Tibial nerve (tissue), 4 donors: ENCODE measurements at places on chromosomes 1 and 21. TPM values are rescaled to one million over a fixed set of nuclear protein-coding genes. Genes with fewer than 3 reads are reported as not detected.

Gene VWA5B1
- not detected for total RNA-seq

Gene PRR9
- total RNA-seq, result not detected

Gene AQP10
- total RNA-seq, result 0.21 TPM

Gene AMY1B
- not detected for total RNA-seq

Gene LYPD8
- not detected for total RNA-seq

Gene PPM1J
- total RNA-seq, result 3.3 TPM

Gene PCBP3
- total RNA-seq, result 13.4 TPM

Gene CD244
- not detected for total RNA-seq

Gene NMNAT2
- 0.78 TPM for total RNA-seq

GRCh38 chr1:81596341-81596740 is 204.4 kb upstream of the ADGRL2 start:
- no peak for DNase-seq

DNA sequence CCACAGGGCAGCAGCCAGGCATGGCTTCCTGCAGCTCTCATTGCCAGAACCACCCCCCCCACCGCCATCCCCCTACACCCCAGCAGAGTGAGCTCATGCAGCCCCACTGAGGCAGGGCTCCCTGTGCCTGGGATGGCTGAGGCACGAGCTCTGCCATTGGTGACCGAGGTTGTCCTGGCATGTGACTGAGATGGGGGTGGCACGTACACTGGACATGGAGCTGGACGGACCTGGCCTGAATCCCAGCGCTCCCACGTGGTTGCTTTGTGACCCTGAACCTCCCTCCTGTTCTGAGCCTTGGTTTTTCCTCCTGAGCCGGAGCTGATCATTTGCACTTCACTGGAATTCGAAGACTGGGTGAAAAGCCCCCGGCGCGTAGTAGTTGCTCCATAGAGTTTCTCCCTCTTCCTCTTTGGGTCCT is 28.3 kb downstream of the ALPL start:
- no peak for DNase-seq

DNA sequence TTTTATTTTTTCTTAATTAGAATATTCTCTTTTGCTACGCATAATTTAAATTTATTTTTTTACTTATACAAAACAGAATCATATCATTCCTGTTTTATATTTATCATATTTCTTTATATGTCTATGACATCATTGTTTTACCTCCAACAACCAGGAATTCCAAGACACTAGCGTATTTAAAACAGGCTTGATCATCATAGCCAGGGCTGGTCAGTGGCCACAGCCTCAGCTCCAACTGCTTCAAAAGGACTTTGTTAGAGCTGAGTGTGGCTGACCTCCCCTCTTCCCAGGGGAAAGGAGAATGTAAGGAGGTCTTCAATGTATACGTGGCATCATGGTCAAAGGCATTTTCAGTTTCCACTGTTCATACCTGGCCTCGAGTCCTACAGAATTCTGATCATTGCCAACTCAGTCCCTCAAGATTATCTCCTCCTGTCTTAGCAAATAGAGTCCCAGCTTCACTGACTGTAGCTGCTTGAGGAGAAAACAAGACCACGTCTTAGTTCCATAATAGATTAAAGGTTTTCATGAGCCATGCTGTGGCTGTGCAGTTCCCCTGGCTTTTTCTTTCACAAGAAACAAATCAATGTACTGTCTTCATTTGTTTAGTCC is 444.0 kb downstream of the PTPRC start:
- no peak for DNase-seq

- no peak for DNase-seq
These were observed 89.0 kb upstream of the ACTL8 start for GRCh38 chr1:17665950-17666720.

GRCh38 chr1:202017749-202018467 is 7.5 kb downstream of the ELF3 start:
- no peak for DNase-seq

GRCh38 chr1:37807555-37808368 is at the start of the genes C1orf122 and YRDC:
TSS of gene C1orf122 (plus strand) at chr1:37807790. CDS start at chr1:37808405, 615 bp downstream.
TSS of gene YRDC (minus strand) at chr1:37808208. CDS start at chr1:37808180, 28 bp downstream.
- peak; percentile 81 for DNase-seq

DNA sequence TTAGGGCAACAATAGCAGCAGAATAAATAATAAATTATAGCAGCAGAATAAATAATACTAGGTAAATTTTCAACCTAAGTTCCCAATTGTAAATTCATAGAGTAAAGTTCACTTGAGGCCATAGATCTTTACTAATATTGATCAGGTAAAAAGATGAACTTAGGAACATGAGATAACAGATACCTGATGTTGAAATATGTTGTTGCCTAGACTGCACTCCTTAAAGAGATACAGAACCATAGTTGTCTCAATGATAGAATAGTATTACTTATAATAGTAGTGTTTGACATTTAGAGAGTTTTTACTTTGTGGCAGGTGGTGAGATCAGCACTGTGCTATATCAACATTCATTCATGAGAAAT is 378 bp upstream of the F13B start:
- no peak for DNase-seq

- no peak for DNase-seq
These were observed 1.8 kb upstream of the ACBD6 start for GRCh38 chr1:180504186-180504585.

DNA sequence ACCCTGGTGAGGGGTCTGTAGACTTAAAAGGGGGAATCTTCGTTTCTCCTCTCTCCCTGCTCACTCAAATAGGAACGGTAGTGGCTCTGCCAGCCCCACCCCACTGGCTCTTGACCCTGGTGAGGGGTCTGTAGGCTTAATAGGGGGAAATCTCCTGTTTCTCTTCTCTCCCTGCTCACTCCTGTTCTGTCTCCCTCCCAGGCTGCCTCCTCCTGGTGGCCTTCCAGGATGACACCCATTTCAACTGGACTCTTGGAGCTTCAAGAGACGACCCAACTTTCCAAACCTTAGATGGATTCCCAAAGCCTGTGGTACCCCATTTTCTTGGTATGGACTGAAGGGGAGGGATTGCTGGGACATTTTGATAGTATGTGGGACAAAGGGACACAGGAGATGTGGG is 1.4 kb upstream of the EPHB2 start:
- no peak for DNase-seq

GRCh38 chr1:190658907-190659306 is 181.2 kb upstream of the BRINP3 start:
- no peak for DNase-seq

DNA sequence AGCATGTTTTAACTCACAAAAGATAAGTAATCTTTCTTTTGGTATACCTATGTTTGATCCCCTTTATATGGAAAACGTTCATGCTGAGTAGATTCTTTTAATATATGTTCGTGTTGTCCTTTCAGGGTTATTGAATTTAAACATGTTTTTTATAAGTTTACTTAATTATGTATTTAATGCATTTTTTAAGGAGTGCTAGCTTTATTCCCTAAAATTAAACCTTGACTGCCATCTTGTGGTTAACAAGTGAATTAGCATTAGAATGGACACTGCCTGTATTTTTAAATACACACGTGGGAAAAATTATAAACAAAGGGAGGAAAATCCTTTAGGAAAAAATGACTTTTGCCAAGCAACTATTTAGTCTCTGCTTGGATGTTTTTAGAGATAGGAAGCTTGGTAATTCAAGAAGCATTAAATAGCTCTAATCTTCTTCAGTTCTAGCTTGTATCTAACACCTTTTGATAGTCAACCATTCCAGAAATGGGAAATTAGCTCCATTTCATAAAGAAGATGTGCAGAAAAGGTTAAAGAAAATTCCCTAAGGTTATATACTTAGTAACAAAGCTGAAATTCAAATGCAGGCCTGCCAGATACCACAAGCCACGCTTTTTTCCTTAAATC is 43.0 kb downstream of the UBE2U start:
- DNase-seq, result no peak

DNA sequence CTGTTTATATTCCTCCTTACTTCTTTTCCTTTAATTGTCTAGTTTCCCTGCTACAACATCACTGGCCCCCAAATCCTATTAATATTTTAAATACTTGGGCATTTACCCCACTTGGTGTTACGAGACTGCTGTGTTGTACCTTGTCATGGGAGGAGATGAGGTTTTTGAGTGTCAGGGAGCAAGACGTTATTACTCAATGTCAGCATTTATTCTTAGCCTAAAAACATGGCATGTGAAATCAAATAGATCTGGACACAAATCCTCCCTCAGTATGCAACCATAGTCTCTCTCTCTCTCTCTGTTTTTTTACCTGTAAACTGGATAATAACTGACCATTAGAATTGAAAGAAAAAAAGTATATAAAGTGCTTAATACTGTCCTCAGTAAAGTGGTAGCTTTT is 4.6 kb downstream of the LRRC8B start:
- DNase-seq, result no peak

- DNase-seq, result no peak
These were observed 213.0 kb downstream of the CAMTA1 start for GRCh38 chr1:6998267-6998666.

DNA sequence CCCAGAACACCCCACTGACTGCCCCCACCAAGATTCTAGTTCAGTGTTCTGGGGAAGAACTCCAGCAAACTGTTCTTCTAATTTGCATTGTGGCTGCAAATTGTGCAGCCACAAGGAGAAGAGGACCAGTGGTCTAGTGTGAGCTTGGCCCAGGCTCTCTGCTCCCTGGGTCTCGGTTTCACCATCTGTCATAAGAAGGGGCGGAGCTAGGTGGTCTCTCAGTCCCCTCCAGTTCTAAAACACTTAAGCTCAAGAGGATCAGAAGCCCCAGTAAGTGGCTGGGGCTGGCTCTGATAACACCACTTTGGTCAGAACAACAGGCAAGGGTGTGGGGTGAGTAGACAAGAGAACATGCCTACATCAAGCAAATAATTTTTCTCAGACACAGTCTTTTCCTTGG is 99.9 kb downstream of the BEND5 start:
- no peak for DNase-seq

DNA sequence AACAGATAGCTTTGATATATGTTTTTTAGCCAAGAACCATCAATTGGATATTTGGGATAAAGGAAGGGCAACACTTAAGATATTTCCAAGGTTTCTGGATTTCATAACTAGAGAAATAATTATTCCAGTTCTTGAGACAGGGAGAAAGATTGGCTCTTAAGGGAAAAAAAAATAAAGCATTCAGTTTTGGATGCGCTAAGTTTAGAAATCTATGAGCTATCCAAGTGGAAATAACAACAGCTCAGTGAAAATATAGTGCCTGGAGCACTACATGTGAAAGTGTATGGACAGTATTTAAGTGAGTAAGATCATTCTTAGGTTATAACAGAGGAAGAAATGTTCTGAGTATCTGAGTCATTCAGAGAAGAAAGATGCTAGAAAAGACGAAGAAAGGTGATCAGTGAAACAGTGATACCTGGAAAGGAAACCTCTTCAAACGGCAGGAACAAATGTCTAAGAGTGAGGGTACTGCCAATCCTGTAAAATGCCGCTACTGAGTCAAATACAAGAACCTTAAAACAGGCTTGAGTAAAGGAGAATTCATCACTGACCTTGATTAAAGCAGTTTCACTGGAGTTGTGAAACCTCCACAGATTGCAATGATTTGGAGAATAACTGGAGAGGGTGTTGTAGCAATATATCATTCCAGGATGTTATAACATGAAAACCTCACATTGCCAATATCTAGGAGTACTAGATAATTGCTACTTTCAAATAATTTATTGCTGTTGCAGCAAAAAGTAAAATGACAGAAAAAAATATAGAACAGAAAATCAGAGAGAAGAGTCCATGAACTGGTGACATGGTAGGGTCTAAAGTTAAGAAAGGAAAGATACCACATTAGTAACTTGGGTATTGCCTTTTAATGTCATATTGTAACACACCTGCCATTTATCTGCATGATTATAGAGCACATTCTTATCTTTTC is 482.1 kb upstream of the RGS18 start:
- DNase-seq, result no peak

GRCh38 chr1:32806910-32807523 is 10.1 kb downstream of the YARS1 start:
- DNase-seq, result no peak

DNA sequence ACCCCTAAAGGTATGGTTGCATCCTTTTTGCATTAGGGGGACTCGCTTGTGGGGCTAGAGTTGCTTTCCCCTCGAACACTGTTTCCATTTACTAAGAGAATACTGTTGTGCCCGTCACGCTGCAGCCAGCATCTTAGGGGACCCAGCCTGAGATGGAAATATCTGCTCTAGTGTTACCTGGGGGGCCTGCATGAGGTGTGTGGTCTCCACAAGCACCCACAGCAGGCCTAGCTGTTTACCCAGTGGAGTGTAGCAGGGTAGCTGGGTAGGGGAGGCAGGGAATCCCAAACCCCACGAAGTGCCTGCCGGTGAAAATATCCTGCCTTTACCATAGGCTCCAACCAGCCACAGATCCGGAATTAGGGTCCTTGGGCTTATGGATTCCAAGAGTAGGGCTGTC is 303.6 kb downstream of the PTPRU start:
- no peak for DNase-seq

- DNase-seq, result no peak
These were observed 8.5 kb downstream of the CCT8 start for GRCh38 chr21:29064850-29065481.

DNA sequence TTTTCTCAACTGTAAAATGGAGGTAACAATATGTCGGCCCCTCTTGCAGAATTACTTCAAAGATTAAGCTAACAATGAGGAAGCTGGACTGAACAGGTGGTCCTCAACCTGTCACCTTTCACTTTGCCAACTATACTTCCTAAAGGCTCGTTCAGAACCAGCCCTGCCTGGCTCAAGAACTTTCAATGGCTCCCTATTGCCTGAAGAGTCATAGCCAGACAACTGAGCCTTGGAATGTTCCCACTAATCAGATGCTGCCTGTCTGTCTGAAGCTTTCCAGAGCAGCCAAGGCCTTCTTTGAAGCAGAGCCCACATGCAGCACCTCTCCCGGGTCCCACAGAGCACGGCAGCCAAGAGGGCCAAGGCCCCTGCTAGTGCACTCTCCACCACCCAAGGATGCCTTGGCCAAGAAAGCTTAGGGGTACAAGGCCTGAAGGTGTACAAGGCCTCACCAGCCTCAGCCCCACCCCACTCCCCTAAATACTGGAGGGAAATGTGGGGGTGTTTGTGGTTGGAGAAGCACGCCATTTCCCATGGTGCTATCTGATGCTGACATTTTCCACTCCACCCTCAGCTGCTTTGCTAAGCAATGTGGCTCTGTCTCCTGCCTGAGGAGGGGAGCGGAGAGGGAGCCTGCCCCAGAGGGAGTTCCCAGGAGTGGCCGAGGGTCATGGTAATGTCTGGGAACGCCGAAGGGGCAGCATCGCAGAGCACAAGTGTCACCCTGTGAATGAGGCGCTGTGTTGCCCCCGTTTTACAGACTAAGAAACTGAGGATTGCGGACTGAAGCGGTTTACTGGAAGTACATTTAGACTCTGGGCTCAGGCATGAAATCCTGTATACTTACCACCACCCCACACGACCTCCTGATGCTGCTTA is 8.2 kb upstream of the LAPTM5 start:
- DNase-seq, result no peak
